ENCODE measurements at places on chromosomes 1 and 21. TPM values are rescaled to one million over a fixed set of nuclear protein-coding genes. Genes with fewer than 3 reads are reported as not detected.

ACTL8 gene
- total RNA-seq = not detected

KCNJ15 gene
- total RNA-seq = 0.50 TPM

CDC42SE1 gene
- 80.0 TPM for total RNA-seq

MPC2 gene
- 28.9 TPM for total RNA-seq

RPE65 gene
- not detected for total RNA-seq

HTR6 gene
- not detected for total RNA-seq

GJA5 gene
- total RNA-seq = 15.0 TPM

PROK1 gene
- not detected for total RNA-seq

PPP2R5A gene
- total RNA-seq = 53.2 TPM

PRDM16 gene
- total RNA-seq = 0.13 TPM

SAMD13 gene
- 2.8 TPM for total RNA-seq

KLHDC7A gene
- total RNA-seq = not detected

ORC1 gene
- 19.2 TPM for total RNA-seq

SPRR3 gene
- total RNA-seq = not detected

GNAT2 gene
- total RNA-seq = 0.13 TPM

DVL1 gene
- total RNA-seq = 38.4 TPM

TSPAN2 gene
- 2.0 TPM for total RNA-seq

ENSA gene
- 159 TPM for total RNA-seq

EPHX1 gene
- total RNA-seq = 19.7 TPM

PLEKHA6 gene
- total RNA-seq = 9.3 TPM

PYHIN1 gene
- total RNA-seq = not detected

MCOLN3 gene
- total RNA-seq = not detected

TINAGL1 gene
- total RNA-seq = 456 TPM

MYBPH gene
- total RNA-seq = not detected

ST6GALNAC3 gene
- total RNA-seq = 39.0 TPM

SYT14 gene
- 1.2 TPM for total RNA-seq

OR2AJ1 gene
- not detected for total RNA-seq

SLC30A2 gene
- total RNA-seq = not detected

ROR1 gene
- total RNA-seq = 0.53 TPM

FOXO6 gene
- total RNA-seq = 0.66 TPM

Data from thoracic aorta endothelial cell (primary cell).